ENCODE measurements at places on chromosomes 2 and 18.

- DNase-seq, result no peak
Measured at GRCh38 chr2:120744817-120745216, 9.1 kb downstream of the GLI2 start.

DNA sequence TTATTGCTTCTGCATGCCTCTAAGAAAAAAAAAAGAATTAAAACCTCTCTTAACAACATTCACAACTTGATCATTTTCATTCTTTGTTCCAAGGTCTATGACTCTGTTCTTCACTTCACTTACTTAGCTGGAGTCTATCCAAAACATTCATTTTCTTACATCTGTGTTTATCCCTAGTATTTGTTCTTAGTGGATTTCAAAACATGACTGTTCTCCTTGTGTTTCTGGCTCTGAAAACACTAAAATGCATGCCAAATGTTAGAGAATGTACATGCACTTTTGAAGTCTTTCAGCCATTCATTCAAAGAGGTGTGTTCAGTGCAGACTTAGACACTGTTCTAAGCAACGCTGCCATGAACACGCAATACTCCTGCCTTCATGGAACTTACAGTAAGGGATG, 138.8 kb downstream of the CNTNAP5 start:
- no peak for DNase-seq

GRCh38 chr2:171185165-171185818, 24.6 kb upstream of the TLK1 start:
- no peak for DNase-seq

- no peak for DNase-seq
Measured at GRCh38 chr2:81093031-81093430, 788.5 kb upstream of the LRRTM1 start.

- DNase-seq, result no peak
Measured at GRCh38 chr18:67305466-67305865, 211.1 kb downstream of the DSEL start.

DNA sequence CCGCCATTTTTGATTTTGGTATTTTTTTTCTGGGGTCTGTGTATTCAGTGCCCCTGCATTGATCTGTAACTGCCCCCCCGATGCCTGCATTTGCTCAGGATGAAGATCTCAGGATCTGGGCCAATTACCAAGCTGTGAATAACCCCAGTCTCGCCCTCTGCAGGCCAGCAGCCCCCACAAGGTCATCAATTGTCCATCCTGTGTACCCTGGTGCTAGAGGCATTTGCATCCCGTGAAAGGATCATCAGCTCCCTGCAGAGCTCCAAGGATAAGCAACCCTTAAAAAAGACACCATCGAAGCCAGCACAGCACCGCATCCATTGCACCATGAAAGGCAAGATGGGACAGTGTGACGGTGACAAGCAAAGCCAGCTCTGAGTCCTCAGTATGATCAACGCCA, 154.1 kb upstream of the KLHL29 start:
- DNase-seq, result no peak

DNA sequence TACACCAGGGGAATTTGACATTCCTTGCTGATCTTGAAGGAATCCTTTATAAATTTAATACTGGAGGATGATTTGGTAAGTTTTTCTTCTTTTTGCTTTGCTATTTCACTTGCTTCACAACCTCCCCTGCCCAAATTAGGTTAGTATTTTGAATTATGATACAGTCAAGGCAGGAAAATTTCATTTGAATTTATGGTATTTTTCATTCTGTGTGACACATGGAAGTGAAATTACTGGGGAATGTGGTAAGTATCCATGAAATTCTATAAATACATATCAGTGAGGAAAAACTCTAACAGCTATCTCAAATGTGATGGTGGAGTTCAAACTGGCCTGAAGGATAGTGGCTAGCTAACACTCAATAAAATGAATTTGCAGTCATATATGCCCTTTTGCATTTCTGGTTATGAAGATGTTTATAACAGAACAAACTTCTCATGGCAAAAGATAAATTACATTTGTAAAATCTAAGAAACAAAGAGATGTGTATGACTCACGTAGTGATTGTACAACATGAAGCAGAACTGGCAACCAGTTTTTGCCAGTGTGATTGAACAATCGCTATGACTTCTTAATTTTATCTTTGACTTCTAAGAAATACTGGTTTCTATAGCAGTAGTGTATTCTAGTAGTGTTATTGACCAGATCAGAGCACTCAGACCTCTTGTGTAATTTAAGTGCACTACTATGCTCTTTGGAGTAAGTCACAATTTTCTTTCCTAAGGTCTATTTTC, 152.6 kb downstream of the IKZF2 start:
- no peak for DNase-seq

GRCh38 chr18:30409120-30409519, 633.4 kb downstream of the DSC3 start:
- DNase-seq, result no peak

DNA sequence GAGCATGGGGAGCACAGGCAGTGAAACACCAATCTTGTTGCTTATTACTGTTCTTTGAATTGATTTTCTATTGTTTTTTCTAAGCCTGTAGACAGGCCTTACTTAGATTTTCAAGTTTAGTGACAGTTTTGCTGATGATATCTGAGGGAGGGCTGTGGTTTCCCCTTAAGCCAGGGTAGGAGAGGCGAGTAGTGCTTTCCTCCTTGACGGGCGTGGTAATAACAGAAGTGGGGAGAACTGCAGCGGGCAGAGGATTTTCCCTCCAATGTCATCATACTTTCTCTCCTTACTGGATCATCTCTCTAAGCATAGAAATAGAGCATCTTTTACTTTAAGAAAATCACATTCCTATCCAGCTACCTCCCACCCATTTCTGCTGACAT, 314.4 kb downstream of the ALK start:
- no peak for DNase-seq

- DNase-seq, result no peak
Measured at GRCh38 chr2:72886505-72887031, 640 bp upstream of the SPR start.

- no peak for DNase-seq
Measured at GRCh38 chr2:95264624-95265023, 9.6 kb upstream of the PROM2 start.

DNA sequence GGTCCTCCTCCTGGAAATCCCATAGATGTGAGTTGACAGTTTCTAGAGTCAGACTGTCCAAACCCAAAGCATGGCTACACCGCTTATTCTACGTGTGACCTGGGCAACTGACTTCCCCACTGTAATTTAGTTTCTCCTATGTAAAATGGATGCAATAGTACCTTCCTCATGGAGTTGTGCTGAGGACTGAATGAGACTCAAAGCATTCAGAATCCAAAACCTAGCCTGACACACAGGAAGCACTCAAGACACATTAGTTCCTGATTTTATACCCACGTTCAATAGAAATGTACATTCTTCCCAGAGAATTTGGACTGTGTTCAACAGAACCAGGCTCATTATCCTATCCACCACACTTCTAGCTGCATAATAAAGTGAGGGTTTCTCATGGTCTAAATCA, 88.8 kb downstream of the STK39 start:
- DNase-seq, result no peak

- no peak for DNase-seq
Measured at GRCh38 chr18:11419338-11419737, 190.1 kb upstream of the SLC35G4 start.
